ENCODE measurements at places on chromosomes 7 and 10.

DNA sequence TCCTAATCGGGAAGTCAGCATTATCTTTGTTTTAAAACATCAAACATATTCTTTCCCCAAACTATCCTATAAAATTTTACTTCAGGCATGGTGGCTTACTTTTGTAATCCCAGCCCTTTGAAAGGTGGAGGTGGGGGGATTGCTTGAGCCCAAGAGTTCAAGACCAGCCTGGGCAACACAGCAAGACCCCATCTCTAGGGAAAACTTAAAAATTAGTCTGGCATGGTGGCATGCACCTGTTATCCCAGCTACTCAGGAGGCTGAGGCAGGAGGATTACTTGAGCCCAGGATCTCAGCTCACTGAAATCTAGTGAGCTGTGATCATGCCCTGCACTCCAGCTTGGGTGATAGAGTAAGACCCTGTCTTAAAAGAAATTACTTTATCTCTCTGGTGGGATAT lies 4.9 kb downstream of the CLDN12 start:
- no peak for DNase-seq

DNA sequence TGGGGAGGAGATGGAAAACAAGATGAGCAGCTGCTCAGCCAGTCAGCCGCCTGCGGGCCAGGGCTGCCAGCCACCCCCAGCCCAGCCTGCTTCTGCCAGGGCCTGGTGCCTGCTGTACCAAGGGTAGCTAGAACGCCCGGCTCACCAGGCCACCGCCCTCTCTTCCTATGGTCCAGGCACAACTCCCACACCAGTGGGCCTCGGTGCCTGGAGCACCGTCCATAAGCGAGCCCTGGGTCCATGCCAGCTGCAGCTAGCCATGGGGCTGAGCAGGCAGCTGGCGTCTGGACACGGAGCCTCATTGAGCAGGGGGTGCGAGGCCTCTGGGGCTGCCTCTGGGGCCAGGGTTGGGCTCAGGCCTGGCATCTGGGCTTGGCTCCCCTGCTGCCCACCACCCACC lies 8.5 kb upstream of the RABGEF1 start:
- no peak for DNase-seq

- DNase-seq = no peak
These were observed 25.6 kb downstream of the EBF3 start for GRCh38 chr10:129938460-129938859.

DNA sequence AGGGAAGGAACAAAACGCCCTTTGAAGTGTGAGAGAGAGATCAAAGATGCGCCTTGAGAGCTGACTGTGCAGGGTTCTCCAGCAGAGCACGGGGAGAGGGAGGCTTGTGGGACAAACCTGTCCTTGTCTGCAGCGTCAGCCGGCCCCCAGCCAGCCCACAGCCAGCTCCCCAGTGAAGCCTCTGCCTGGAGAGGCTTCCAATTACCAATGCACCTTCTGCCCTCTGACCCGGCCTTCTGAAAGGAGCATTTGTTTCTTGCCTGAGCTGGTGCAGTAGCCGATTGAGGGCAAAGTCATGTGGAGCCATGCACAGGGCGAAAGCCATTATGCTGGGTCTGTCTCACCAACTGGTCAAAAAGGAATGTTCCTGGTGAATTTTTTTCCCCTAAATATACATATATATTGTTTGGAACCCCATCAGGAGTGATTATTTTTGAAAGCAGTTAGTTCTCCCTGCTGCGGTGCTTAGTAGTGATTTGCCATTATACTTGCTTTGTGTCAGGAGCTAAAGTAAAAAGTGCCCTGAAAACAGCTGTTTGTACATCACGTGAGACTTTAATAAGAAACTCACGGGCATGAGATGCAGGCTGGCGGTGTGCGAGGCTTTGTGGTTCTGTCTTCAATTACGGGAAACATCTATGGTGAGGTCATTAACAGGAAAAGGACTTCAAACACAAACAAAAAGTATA lies 268.6 kb downstream of the KLF6 start:
- DNase-seq = no peak

- no peak for DNase-seq
These were observed 538.7 kb downstream of the DNAJB6 start for GRCh38 chr7:157875230-157876179.

- DNase-seq = no peak
These were observed 4.1 kb upstream of the KMT2E start for GRCh38 chr7:105009667-105010503.

DNA sequence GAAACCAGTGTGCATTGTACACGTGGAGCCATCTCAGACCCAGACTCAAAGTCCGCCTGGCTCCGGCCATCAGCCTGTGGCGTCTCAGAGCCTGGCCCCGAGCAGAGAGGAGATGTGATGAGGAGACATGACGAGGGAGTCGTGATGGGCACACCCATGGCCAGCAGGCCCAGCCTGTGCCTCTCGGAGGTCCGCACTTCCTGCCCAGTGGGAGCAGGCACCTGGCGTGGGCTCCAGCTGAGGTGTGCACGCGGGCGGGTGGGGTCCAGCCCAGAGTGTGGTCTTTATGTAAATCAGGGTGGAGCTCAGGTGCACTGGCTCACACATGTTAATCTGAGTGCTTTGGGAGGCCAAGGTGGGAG lies 26.0 kb upstream of the GPR146 start:
- DNase-seq = no peak

- no peak for DNase-seq
These were observed 63.5 kb downstream of the LGI1 start for GRCh38 chr10:93821051-93821772.

GRCh38 chr7:96118449-96119001 lies 203.4 kb downstream of the SLC25A13 start:
- DNase-seq = no peak

DNA sequence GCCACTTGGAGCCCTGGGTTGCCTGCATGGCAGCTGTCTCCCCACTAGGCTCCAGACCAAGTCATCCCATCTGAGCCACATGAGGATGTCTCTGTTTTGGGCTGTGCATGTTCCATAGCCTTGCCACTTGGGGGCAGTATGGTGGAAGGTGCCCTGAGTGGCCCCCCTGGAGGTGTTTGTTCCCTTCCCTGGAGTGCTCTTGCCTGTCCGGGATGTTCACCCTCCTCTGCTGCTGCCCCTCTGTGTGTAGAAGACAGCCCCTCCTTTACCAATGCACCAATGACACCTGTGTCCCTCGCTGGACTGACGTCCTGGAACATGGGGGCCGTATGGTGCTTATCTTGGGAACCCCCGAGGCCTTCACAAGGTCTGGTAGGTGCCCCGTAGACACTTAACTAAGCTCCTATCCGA lies 100.2 kb downstream of the ACTR3B start:
- no peak for DNase-seq

DNA sequence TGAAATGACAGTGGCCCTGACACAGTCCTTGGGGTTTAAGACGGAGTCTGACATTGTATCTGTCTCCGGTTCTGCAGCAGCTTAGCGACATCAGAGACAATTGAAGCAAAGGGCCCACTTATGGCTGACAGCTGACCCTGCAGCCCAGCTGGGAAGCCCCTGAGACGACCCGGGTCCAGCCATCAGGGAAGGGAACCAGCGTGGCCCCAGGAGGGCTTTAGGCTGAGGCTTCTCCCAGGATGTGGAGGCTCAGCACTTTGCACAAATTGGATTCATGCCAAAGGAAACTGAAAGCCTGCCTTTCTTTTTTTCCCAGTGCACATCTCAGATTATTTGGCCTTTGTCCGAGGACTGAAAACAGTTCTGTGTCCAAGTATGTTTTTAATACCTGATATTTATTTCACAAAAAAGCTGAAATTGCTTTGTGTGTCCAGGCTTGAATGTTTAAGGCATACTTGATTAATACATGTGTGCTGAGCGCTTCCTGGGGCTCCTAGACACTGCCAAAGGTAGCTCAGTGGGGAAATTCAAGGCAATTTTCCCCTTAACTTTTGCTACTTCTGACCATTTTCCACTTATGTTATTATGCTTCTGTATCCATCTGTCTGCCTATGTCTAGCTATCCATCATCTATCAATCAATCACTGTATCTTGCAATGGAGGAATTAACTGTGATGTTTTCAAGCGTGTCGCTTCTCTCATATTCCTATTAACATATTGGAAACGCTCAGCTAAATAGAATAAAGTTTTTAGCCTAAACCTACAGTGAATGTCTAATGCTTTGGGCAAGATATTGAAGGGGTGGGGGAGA lies 34.8 kb downstream of the KLF6 start:
- DNase-seq = no peak

- no peak for DNase-seq
These were observed 165.0 kb downstream of the CHN2 start for GRCh38 chr7:29359482-29360093.

DNA sequence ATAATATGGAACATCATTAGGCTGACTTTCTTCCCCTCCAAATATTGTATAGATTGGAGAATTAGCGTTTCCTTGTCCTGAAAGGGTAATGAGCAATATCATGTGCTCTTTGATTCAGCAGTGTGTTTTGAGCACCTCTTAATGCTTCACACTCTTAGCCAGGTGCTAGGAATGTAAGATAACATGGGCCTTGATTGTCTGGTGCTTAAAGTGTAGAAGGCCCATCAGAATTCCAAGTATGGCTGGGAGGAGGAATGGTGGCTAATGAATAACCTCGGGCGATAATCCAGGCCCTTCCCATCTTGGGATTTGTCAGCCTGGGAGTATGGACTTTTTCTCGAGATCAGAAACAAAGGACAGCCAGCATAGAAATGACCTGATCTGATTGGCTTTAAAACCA lies 8.6 kb downstream of the TSPAN13 start:
- DNase-seq = no peak

GRCh38 chr7:133919810-133920209 lies 207.3 kb upstream of the LRGUK start:
- DNase-seq = no peak

GRCh38 chr10:75782463-75783248 lies 351.2 kb downstream of the LRMDA start:
- DNase-seq = no peak

GRCh38 chr10:69232252-69232651 lies 12.1 kb downstream of the HKDC1 start:
- DNase-seq = no peak

DNA sequence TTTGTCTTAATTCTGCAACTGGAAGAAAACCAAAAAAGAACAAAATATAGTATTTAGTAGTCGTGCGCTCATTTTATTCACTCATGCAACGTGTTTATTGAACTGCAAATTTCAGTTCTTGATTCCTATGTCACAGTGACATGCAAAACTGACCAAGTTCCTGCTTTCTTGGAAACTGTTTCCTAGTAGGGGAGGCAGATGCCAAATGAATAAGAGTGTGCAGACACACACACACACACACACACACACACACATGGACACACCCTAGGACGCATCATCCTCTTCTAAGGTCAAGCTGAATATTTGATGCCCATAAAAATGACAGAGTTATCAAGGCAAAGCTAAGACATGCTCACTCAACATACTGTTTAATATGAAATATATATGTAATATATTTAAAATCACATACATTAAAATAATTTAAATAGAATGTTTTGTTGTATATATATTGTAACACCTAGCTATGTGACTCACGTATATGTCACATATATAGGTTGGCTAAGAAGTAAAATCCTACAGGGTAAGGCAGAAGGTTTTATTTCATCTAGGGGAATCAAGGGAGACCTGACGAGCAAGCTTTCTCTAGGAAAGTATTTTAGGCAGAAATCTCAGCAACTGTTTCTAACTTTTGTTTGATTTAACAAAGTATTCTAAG lies 79.6 kb downstream of the SVIL start:
- DNase-seq = no peak
